Activated T-helper 1 cell treated with Interleukin-2 at 50 U/mL for 16 hours (primary cell): ENCODE measurements at places on chromosomes 13 and 19.

DNA sequence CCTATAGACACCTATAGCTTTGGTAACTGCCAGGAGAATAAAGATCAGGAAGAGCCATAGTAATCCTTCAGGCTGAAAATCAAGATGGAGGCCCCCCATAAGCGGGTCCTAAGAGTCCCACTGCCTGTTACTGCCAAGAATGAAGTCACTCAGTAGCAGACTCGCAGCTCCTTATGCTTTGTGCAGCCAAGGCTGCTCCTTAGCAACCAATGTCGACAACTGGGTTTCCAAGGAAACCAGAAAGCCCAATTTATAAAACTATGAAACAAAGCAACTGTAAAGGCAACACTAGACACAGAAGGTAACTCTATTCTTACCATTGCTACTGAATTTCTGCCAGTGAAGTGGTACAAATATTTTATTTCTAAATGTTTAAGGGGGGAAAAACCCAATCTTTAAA, 56.5 kb downstream of the DCLK1 start:
- no peak for DNase-seq

DNA sequence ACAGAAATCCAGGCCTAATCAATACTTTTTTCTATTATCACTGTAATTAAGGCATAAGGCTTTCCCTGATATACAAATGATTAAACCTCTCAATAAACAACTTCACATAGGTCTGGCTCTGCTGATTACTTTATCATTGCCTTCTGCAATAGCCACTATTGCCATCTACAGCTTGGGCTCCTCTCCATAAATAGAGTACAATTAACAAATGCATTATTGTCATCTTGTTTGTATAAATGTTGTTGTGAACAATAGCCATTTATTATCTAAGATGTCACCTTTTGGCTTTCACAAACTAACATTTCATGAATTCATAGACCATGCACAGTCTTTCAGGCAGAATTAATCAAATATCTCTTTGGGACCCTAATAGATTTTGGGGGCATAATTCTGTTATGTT, 53.3 kb downstream of the NHLRC3 start:
- DNase-seq, result no peak

DNA sequence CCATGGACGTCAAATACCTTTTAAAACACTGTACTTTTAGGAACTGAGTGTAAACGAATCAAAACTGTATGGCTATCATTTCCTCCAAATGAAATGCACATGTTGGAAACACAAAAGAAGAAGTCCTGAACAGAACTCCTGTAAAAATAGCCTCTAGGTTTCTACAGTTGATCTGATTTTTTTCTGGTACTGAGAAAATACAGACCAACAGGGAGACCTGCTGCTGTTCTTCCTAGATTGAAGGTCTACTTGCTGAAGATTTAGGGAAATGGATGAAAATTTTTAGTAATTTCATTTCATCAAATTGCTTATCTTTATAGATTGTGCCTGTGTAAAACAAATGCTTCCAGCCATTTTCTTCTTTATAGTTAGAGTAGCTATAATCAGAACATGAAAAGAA, 520.4 kb downstream of the SLITRK6 start:
- no peak for DNase-seq

- no peak for DNase-seq
Observed at GRCh38 chr13:113407103-113407530, 43.2 kb upstream of the GRTP1 start.

GRCh38 chr13:29578300-29579085, 17.0 kb downstream of the SLC7A1 start:
- no peak for DNase-seq

DNA sequence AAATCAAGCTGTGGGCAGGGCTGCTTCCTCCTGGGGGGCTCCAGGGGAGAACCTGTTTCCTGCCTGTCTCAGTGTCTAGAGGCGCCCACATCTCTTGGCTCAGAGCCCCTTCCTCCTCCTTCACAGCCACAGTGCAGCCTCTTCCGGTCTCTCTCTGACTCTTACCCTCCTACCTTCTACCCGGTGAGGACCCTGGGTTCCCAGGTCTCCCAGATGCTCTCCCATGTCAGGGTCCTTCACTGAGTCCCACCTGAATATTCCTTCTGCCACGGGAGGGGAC, 153.1 kb downstream of the KDM4B start:
- DNase-seq, result no peak
